Stimulated activated CD4-positive, alpha-beta T cell treated with anti-CD3 and anti-CD28 coated beads, Interleukin-1b, Interleukin-23, amount 100 ng/mL, for 48 hours (primary cell): ENCODE measurements at places on chromosomes 11 and 22.

- DNase-seq = no peak
Measured at GRCh38 chr22:34960005-34960404, 106.0 kb upstream of the ISX start.

DNA sequence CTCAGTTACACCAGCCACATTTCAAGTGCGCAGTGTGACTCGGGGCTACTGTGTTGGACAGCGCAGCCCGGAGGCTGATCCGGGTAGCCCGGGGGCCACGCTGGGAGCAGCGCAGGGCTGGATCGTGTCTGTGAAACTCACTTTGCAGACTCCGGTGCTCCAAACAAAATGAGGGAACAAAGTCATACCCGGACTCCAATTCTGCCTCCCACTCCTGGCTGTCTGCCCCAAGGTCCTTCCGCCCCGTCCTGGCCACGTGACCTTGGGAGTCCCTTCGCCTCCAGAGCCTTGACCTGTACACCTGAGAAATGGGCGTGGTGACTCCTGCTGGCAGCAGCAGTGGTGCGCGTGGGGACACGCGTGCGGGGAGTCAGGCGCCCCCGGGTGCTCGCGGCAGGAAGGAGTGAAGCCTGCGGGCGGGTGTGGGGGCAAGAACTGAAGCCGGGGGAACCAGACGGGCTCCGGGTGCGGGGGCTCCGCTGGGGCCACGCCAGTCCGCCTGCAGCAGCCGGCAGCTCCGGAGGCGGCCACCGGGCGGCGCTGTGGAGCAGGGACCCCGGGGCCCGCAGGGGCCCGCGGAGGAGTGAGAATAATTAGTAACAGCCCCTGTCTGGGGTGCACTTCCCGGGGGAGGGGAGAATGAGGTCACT lies 42.4 kb downstream of the KCNJ4 start:
- DNase-seq = peak; percentile 46

GRCh38 chr11:16896729-16897469 lies 117.3 kb downstream of the PLEKHA7 start:
- no peak for DNase-seq

- DNase-seq = no peak
Measured at GRCh38 chr11:127789927-127790326, 789.4 kb upstream of the KIRREL3 start.

- no peak for DNase-seq
Measured at GRCh38 chr11:88480223-88480622, 142.7 kb upstream of the CTSC start.

DNA sequence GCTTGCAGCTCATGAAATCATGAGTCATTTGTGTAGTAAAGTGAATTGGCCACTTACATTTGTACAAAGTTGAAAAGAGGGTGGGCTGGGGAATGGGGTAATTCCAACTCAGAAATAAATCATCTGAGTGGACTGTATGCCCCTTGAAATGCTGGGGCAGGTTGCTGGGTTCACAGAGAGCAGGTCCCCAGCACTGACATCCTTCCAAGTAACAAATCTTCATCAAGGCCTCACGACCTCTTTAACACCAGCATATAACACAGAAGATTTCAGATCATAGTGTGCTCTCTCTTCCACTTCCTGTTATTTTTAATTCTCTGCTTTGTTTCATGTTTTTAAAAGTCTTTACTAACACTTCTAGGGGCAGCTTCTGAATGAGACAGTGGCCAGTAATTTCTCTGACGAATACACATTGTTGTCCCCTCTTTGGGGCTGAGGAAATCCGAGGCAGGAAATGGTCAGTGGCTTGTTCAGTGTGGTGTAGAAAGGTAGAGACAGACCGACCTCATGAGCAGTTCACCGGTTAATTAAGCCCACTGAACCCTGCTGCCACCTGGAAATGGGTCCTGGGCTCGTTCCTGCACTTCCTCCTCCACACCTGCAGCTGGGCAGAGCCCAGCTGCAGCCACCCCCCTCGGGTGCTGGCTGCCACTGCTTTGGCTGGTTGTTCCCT lies 127.7 kb downstream of the MAML2 start:
- DNase-seq = no peak

DNA sequence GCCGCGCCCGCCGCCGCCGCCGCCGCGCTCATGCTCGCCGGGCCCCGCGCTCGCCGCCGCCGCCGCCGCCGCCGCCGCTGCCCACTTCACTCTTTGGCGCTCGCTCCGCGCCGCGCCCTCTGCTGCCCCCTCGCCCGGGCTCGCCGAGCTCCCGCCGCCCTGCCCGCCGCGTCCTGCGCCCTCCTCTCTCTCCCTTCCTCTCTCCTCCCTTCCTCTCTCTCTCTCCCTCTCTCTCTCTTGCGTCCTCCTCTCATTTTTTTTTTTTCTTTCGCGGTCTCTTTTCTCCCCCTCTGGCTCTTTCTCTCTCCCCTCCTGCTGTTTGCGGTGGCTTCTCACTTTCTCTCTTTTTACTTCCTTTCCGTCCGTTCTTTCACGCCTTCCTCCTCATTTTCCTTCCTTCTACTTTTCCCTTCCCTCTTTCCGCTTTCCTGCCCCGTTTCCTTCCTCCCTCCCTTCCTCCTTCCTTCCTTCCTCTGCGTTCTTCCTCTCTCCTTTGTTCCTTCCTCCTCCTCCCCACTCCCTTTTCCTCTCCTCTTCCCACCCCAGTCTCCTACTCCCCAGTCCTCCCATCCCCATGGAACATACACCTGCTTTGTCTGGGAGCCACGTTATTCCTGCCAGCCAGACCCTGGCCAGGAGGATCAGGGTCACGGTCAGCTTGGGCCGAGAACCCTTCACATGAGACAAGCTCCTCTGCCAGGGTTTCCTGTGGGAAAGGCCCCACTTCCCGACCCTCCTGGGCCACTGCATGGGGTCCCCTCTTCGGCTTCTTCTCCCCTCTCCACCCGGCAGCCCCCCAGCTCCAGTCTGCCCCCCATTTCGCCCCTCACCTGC lies 19.3 kb upstream of the SHISAL1 start:
- DNase-seq = no peak

DNA sequence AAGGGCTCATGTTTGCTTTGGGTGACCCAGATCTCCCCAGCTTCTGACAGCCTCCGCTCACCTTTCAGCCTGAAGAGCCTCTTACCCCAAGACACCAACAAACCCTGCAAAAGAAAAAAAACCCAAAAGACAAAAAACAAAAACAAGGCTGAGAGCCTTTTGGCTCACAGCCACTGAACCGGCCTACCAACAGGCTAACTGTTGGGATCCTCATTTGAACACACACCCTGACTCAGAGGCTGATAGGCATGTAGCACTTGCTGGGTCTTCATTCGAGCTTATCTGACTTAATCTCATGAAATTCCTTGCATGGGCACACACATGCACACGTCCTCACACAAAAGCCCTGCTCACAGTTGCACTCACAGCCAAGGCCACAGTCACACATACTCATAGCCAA lies 22.9 kb upstream of the TSKU start:
- DNase-seq = no peak

- DNase-seq = no peak
Measured at GRCh38 chr22:32564170-32565001, 89.8 kb downstream of the FBXO7 start.

GRCh38 chr11:79503028-79503427 lies 62.2 kb upstream of the TENM4 start:
- no peak for DNase-seq

DNA sequence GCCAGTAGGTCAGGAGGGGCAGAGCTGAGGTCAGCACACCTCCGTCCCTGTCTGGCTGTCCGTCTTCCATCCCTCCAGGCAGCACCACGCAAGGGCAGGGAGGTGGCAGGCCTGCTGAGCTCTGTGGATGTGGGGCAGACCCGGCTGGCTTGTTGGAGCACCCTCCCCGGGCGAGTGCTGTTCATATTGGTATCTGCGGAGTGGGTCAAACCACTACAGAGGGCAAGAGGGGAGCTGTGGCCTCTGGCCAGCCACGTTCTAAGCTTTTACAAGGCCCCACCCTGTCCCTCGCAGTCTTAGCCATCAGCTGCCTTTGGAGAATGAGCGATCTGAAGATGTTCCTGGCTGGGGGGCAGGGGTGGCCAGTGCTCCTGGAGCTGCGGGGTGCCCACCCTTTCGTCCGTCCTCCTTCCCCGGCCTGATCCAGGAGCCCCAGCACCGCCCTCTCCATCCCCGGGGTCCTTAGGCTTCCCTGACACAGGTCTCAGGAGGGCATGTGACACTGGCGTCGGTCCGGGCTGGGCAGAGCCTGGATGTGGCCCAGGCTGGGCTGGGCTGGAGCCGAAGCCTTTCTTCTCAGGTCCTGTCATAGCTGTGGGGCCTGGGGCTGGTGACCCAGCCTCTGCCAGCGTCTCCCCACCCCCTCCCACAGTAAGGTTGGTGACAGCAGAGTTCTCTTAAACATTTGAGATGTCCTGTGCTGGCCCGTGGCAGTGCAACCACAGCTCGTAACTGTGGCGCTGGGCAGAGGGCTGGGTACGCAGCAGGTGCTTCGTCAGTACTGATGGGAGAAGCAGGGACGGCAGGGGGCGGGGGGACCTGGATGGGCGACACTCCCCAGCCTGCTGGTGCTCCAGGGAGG lies 31.7 kb upstream of the GRAMD4 start:
- DNase-seq = no peak

- DNase-seq = no peak
Measured at GRCh38 chr11:3840870-3841425, at the start of gene RHOG. Gene RHOG (minus strand): TSS chr11:3840959. CDS start chr11:3828138, 12,821 bp downstream.

GRCh38 chr11:128580612-128581011 lies 6.7 kb downstream of the ETS1 start:
- DNase-seq = no peak

DNA sequence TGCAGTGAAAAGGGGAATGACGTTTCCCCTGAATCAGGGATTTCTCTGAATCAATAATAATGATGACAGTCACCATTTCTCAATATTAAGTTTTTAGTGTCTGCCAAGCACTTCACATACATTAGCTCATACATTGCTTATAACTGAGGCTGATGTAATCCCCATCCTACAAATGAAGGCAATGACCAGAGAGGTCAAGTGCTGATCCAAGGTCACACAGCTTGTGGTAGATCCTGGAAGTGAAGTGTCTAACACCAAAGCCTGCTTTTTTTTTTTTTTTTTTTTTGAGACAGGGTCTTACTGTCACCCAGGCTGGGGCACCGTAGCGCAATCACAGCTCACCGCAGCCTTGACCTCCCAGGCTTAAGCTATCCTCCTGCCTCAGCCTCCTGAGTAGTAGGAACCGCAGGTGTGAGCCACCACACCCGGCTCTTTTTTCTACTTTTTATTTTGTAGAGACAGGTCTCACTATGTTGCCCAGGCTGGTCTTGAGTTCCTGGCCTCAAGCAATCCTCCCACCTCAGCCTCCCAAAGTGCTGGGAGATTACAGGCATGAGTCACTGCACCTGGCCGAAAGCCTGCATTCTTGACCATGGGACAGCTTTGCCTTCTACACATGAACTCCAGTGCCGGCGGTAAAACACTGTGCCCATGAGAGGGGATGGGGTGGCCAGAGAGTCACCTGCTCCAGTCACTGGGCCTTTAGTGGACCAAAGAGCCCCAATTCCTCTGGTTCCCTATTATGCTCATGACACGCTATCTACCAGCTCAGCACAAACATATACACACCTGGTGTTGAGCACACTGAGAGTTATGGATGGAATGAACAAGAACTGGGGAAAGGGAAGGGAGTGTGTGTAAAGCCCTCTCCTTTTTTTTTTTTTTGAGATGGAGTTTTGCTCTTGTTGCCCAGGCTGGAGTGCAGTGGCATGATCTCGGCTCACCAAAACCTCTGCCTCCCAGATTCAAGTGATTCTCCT lies 17.4 kb downstream of the ARHGAP1 start:
- DNase-seq = no peak

DNA sequence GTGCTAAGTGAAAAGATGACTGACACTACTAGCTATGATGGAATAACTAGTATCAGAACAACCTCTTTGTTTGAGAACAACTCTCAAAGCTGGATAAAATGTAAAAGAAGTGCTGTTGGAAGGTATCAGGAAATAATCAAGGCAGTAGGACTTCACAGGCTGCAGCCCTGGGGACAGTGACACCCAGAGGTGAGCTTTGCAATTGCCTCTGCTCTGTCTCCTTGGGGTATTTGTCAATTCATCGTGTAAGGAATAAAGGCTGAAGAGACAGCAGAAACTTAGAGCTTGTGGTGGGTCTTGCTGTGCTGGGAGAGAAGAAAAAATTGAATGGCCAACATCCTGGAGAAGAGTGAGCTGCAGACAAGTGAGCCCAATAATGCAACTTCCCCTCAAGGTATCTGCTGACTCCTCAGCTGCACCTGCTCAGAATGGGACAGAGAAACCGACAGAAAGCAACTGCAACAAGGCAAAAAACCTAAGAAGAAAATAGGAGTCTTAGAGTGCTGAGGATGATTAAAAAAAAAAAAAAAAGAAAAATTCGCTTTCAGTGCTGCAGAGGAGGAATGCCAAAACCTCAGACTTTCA lies 141.1 kb downstream of the RCN1 start:
- peak; percentile 18 for DNase-seq

GRCh38 chr11:123386796-123387510 lies 43.1 kb upstream of the GRAMD1B start:
- DNase-seq = no peak

- no peak for DNase-seq
Measured at GRCh38 chr11:131792243-131792642, 421.8 kb downstream of the NTM start.

DNA sequence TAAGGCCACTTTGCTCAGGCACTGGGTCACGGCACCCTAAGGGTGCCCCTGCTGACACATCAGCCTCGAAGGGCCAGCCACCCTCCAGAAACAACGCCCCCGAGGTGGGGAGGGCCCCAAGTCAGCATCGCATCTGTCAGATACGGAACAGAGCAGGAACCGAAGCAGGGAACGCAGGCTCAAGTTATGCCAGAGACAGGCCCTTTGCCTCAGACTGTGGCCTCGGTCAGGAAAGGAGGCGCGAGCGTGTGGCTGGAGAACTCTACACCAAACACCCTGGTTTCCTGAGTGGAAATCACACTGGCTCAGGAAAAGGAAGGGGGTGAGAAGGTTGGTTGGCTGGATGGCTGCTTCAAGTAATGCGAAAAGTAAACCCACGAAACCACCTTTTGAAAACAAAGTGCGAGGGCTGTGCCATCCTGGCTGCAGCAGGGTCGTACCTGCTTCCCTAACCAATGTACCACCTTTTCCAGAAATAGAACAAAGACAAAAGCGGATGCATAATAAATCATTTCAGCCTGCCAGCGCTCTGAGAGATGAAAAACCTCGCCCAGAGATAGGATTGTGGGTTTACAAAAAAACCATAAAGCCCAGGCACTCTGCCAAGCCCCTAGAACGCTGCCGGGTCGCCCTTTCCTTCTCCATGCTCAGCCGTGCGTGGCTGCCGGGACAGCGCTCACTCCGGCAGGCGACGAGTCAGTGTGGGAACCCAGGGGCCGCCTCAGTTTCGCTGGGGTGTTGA lies 38.6 kb downstream of the TRMU start:
- no peak for DNase-seq
